CD4-positive, alpha-beta memory T cell (primary cell): ENCODE measurements at places on chromosomes 3 and 15.

- DNase-seq: no peak
These were observed 513 bp downstream of the SS18L2 start for GRCh38 chr3:42590989-42591756.

DNA sequence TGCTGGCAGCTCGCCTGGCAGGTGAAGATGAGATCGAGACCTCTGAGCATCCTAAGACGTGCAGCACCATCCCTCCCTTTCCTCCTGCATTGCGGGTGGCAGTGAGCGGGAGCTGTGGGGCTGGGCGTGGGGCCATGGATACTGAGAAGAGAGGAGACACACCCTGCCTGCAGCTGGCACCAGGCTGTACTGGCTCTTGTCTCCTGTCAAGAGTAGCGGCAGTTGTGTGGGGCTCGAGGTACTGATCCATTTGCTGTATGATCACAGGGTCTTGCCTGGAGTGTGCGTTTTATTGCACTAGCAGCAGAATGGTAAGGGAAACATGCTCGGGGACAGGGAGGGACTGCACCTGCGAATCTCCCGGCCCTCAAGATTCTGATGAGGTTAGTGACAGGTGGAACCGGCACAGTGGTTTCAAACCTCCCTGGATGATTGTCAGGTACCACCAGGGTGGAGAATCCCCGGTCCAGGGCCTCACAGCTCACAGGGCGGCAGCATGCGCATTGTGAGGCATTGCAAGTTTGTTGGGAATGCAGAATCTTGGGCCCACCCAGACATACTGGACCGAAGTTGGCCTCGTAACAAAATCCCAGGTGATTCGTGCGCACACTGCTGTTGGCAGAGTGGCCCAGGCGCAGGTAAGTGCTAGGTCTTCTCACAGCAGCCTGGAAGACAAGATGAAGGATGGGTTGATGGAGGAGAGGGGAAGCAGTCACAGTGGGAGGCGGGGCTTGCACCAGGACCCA lies 14.1 kb downstream of the SYNM start:
- DNase-seq: no peak

DNA sequence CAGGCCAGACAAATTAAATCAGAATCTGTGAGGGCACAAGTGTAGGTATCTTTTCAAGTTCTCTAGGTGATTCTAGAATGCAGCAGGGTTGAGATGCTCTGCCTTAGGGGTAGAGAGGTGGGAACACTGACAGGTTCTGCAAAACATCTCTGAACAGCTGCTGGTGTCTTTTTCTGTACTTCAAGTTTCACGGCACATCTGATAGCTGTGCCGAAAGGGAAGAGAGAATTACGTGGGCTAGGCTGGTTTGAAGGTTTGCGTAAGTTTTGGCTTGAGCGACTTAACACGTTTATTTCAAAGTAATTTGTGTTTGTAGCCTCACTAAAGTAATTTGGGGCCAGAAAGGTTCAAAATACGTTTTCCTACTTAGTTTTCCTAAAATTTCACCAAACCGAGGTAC lies 22.5 kb downstream of the PXK start:
- DNase-seq: no peak

GRCh38 chr3:16382845-16383244 lies 117.8 kb downstream of the OXNAD1 start:
- DNase-seq: no peak

DNA sequence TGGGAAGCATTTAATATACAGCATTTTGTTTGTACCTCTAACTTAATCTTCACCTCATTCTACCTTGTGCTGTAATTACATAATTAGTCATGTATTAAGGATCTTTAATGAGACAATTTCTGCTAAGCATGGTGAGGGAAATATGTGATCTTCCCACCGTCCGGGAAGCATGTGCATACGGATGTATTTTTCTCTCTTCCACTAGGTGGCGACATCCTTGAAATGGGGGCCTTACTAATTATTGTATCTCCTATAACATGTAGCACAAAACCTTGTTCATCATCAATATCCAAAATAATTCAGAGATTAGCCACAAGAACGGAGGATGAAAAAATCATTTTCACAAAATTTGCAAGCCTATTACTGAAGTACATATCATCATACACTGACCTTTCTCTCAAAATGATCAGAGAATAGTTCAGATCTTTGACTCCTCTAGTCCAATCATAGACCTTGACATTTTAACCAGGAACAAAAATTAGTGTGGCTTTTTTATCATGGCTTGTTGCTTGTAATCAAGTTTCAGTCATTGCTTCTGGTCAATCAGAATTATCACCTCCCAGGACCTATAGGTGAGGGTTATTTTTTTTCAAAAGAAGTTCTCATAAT lies 148.9 kb upstream of the GBE1 start:
- peak; percentile 6 for DNase-seq

GRCh38 chr3:108042300-108042699 lies 48.5 kb downstream of the CD47 start:
- no peak for DNase-seq

GRCh38 chr3:27319847-27320526 lies 49.2 kb downstream of the NEK10 start:
- no peak for DNase-seq

DNA sequence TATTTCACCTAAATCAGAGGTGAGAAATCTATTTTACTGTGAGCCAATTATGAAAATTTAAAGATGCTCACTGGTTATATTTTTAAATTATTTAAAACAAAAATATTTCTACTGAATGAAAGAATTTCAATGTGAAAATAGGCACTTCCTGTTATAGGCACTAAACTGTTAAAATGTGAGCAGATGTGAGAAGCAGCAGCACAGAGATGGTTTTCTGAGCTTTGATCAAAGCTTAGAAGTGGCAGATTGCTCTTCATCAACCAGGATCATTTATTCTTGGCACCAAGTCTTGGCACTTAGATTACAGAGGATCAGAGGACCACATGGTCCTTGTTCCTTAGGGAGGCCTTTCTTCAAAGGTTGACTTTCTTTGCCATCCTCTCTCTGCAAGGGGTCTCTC lies 18.0 kb upstream of the TSC22D2 start:
- DNase-seq: no peak

GRCh38 chr15:43845421-43845820 lies 18.6 kb downstream of the WDR76 start:
- DNase-seq: no peak

GRCh38 chr3:12423918-12424630 lies 60.2 kb upstream of the TSEN2 start:
- DNase-seq: no peak

GRCh38 chr15:31004220-31004733 lies 12.8 kb upstream of the MTMR10 start:
- no peak for DNase-seq

GRCh38 chr15:89615135-89615534 lies 39.9 kb downstream of the TICRR start:
- DNase-seq: no peak

- DNase-seq: no peak
These were observed 30.5 kb downstream of the LCMT2 start for GRCh38 chr15:43299884-43300283.

GRCh38 chr3:111012388-111013248 lies 59.0 kb upstream of the NECTIN3 start:
- DNase-seq: no peak

DNA sequence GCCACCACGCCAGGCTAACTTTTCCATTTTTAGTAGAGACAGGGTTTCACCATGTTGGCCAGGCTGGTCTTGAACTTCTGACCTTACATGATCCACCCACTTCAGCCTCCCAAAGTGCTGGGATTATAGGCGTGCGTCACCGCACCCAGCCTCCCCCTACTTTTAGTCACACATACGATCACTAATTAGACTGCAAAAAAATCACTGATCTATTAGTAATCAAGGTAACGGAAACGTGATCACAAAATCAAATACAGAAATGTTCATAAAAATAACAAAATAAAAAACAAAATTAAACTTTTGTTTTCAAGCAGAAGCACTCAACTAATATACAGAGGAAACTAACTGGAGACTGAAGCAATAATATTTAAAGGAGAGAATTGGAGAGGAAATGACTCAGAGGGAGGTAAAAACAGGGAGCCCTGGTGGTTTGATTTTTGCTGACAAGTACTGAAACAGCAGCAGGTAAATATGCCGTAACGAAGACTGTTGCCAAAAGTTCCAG lies 4.6 kb downstream of the WDR53 start:
- peak; percentile 53 for DNase-seq

- DNase-seq: no peak
These were observed 762.4 kb upstream of the DPPA4 start for GRCh38 chr3:110099711-110100110.

GRCh38 chr15:84022516-84022915 lies 213.1 kb upstream of the GOLGA6L4 start:
- DNase-seq: no peak

DNA sequence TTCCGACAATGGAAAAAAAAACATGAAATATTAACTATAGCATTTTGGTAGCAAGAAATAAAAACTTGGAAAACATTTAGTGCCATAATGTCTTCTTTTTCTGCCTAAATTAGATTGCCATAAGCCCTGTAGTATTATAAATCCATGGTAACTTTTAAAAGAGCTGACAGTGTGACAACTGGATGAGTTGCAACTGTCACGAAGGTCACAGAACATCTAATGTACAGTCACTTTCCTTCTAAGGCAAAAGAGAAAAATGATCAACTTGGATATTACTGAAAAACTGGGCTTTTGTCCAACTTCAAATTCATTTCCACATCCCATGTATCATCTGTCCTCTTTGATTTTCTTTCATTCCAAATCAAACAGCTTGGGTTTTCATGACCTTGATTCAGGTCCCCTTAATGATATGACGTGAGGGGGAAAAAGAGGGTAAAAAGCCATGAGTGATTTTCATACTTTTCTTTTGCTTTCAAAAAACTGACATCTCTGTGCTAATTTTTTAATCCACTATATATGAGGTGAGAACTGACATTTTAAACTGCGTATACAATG lies 602 bp downstream of the CPB1 start:
- DNase-seq: no peak

- DNase-seq: no peak
These were observed 23.8 kb downstream of the TRANK1 start for GRCh38 chr3:36920884-36921567.

GRCh38 chr15:57327985-57328471 lies 48.3 kb upstream of the CGNL1 start:
- DNase-seq: no peak

- DNase-seq: no peak
These were observed 93.4 kb downstream of the IL12A start for GRCh38 chr3:160081958-160082533.

DNA sequence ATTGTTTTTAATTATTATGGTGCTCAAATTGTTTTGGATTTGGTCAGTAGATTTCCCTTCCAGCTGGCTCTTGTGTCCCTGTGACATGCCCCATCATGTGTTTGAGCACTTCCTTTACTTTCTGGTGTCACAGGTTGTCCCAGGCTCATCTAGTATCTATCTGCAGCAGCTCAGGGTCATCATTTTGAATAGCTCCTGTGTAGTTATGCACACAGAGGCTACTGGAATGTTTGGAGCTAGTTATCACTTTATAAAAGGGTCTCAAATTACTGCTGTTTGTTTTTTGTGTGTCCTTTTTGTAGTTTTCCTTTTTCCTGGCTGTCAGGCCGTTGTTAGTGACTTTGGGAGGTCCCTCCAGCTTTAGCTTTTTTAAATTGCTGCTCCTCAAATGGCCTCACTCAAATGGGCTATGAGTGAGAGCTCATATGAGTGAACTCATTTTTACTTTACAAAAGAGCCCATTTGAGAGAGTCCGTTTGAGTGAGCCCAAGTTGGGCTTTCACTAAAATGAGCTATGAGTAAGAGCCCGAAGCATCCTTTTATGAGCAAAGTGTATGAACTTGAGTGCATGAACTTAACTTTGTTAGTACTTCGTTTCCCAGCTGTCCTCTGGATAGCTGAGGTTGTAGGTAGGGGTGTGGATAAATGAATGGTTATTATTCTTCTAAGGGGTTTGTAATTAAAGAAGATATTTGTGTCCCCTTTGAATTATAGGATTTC lies 43.8 kb downstream of the SQOR start:
- DNase-seq: no peak

GRCh38 chr15:90871716-90872485 lies 3.5 kb downstream of the FURIN start:
- no peak for DNase-seq

DNA sequence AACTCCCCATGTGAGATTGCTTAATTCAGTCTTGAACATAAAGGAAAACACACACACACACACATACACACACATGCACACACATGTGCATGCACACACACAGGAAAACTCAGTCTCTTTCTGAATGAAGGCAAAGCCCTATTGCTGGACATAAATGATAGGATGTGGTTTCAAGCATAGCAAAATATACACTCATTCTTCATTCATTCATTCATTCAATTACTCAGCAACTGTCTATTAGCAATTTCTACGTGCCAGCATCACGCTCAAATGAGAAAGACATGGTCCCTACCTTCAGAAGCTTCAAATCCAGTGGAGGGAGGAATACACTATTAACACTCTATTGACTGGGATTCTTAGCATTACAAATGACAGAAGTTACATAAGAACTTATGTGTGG lies 41.8 kb upstream of the UBE2E2 start:
- DNase-seq: no peak

GRCh38 chr3:64221571-64222257 lies 3.6 kb downstream of the PRICKLE2 start:
- DNase-seq: no peak

- DNase-seq: no peak
These were observed 24.8 kb downstream of the PEX5L start for GRCh38 chr3:180011927-180012326.

- DNase-seq: no peak
These were observed 45.6 kb downstream of the PEX5L start for GRCh38 chr3:179991104-179991503.

- no peak for DNase-seq
These were observed 3.2 kb downstream of the RTP3 start for GRCh38 chr3:46500656-46501635.

DNA sequence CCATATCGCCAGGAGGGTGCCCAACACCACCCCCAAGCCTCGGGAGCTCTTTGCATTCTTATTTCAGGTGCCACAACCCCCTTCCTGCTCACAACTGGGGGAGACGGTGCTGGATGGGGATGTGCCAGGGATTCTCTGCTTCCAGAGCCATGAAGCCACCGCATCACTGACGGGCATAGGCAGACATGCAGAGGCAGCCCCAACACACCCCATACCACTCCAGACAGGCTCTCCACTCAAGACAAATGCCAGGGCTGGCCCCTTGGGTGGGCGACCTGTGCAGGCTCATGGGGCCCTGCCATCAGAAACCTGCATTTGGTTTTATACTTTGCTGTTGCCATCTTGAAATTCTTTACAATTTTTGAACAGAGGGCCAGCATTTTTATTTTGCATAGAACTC lies 27.0 kb upstream of the TRPM1 start:
- DNase-seq: no peak

GRCh38 chr15:75142499-75142898 lies 59.2 kb upstream of the C15orf39 start:
- no peak for DNase-seq
